ENCODE measurements at places on chromosomes 12 and 14.

GRCh38 chr12:88391556-88391955, 188.7 kb downstream of the KITLG start:
- no peak for DNase-seq

GRCh38 chr12:18165889-18166288, 75.9 kb upstream of the RERGL start:
- no peak for DNase-seq

- DNase-seq, result no peak
Measured at GRCh38 chr12:57616383-57617101, 5.3 kb downstream of the ARHGEF25 start.

- DNase-seq, result no peak
Measured at GRCh38 chr14:81224222-81224621, 3.5 kb upstream of the GTF2A1 start.

DNA sequence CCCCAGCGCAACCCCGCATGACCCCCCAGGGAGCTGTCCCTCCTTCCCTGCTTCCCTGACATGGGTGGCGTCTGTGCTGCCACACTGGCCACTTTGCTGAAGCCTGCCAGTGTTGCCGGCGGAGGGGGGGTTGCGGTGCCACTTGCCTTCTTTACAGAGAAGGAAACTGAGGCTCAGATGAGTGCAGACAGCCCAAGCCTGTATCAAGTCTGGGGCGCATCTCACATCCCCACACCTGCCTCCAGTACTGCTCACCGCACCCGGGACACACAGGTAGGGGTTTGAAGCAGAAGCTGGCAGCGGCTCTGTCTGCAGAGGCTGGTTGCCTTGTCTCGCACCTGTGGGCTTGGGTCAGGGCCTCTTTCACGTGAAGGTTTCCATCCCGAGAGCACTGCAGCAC, 104.7 kb upstream of the RTL1 start:
- DNase-seq, result no peak

GRCh38 chr12:132216354-132216987, 72.2 kb downstream of the NOC4L start:
- DNase-seq, result peak; percentile 50

- peak; percentile 64 for DNase-seq
Measured at GRCh38 chr12:120639771-120640721, at the start of gene CABP1. Gene CABP1, plus strand, starts transcription at chr12:120640626. Its CDS starts 60 bp downstream, at chr12:120640686.

DNA sequence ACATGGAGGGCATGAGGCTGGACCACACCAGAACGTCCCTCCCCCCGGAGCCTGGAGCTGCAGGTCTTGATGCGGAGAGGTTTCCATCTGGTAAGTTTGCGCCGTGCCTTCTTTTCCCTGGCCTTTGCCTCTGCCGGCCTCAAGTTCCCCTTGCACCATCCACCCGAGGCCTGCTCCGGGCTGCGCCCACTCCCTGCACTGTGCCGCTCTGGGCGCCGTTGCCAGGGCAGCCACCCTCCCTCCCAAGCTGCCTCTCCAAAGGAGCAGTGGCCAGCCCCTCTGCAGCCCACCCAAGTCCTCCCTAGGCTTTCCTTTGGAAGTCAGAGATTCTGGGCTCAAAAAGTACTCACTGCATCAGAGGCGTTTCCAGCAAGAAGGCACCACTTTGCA, 46.2 kb upstream of the MEG3 start:
- no peak for DNase-seq

DNA sequence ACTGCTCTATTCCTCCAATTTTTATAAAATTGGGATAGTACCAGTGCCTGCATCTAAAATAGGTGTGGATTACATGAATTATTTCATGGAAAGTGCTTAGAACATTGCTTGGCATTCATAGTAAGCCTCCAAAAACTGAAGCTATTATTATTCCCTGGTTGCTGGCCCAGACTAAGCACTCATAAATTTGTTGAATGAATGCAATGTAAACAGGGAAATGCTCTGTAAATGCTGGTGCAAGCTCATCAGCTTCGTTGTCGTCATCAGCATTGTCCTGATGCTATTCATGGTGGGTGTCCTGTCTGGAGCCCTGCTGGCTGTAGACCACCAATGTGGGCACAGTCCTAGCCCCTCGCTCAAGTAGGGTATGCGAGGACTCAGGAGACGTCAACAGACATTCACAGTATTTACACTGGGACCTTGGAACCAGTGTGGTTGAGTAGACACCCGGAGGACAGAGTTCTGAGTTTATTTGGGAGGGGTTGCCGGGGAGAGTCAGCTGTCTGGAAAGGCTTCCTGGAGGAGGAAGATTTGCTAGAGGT, 16.5 kb downstream of the BDKRB2 start:
- no peak for DNase-seq

GRCh38 chr12:87217491-87217890, 811.7 kb downstream of the C12orf50 start:
- DNase-seq, result no peak

DNA sequence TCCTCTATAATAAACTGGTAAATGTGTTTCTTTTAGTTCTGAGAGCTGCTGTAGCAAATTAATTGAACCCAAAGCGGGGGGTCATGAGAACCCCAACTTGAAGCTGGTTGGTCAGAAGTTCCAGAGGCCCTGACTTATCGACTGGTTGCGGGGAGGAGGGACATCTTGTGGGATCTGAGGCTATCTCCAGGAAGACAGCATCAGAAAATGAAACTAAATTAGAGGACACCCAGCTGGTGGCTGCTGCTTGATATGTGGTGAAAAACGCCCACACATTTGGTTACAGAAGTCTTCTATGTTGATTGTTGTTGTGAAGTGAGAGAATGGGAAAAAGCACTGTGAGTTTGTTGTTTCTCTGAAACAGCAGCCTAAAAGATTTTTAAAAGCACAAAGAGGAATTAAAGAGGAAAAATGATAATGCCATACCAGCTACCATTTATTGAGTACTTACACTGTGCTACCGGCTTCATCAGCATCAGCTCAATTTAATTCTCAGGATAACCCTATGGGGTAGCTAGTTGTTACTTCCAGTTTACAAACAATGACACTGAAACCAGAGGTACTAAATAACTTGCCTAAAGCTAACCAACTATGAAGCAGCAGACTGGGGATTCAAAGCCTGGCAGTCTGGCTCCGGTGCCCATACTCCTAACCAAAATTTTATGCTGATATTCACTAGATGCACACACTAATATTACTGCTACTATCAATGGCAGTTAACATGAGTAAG, 24.3 kb downstream of the DDX24 start:
- DNase-seq, result no peak

Data from cerebellum (tissue), 4 donors.